ENCODE measurements at places on chromosomes 7 and 10.
A peak's percentile ranks its signal among the peaks of the same experiment; 100 is the strongest.

DNA sequence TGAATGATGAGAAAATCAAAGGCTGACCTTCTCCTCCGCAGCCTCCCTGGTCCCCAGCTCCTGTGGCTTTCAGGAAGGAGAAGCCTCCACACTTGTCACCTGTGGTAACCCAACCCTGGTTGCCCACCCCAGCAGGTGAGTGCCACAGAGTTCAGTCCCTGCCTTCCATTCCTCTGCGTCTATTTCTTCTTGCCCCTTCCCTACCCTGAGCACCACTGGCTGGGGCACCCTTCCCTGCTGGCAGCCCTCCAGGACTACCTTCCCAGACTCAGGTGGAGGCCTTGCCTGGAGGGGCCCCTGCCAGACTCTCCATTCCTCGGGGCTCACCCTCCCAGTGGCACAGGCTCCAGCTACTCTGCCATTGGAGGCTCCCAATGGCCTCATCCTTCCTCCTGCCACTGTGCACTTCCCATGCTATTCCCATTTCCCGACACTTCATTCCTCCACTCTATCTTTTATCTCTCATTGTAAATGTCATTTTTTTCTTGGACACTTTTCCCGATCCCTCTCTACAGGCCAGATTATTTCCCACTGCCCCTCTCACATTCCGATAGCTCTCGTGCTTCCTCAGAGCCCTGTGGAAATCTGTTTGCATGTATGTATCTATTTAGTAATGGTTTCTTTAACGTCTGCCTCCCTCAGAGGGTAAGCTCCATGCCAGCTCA, 90.6 kb upstream of the PCBD1 start:
- DNase-seq = no peak

DNA sequence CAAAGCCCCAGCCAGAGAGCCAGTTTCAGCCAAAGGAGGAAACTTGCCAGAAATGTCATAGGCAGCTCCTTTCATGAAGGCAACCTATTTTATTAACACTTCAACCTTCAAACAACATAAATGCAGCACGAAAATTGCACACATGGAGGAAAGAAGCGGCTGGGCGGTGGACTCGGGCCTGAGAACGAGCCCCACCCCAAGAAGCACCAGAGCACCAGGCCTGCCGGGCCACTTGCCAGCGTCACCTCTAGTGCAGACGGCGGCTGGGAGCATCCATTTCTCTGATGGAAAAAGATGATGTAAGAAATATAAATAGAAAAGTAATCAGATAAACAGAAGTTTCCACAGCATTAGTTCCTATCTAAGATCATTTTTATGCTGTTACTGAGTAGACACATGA, 100.0 kb downstream of the TCERG1L start:
- DNase-seq = no peak

- peak; percentile 74 for DNase-seq
Measured at GRCh38 chr7:18109762-18110161, 82.1 kb upstream of the PRPS1L1 start.

DNA sequence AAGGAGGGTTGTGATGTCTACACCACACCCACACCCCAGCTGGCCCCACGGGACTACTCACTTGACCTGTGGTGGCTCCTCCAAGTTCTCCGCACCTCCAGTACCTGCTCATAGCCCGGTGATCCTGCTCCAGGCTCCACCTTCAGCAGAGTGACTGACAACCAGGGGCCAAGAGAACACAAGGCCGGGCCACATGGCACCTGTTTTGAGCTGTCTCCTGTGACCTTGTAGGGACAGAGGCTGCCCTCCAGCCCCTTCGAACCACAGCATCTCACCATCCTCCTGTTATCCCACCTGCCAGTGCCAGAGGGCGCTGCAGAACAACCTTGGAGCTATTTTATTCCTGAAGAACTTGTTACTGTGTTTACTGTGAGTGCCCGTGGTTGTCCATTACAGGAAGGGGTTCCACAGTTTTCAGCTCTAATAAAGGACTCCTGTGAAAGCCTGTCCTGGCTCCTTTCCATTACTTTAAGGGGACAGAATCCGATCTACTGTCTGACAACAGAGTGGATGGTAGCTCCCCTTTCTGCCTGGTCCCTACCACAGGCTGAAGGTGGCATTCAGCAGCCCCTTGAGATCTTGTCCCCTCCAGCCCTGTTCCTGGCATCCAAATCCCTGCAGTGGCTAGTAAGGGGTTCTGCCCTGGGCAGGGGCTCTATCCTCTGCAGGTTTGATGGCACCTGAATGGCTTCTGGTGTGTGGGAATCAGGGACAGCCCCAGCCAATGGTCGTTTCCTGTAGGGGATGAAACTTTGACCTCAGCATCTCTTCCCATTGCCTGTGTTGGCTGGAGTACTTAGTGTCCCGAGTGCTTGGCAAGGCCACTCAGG, 50.8 kb downstream of the C10orf120 start:
- DNase-seq = peak; percentile 27

DNA sequence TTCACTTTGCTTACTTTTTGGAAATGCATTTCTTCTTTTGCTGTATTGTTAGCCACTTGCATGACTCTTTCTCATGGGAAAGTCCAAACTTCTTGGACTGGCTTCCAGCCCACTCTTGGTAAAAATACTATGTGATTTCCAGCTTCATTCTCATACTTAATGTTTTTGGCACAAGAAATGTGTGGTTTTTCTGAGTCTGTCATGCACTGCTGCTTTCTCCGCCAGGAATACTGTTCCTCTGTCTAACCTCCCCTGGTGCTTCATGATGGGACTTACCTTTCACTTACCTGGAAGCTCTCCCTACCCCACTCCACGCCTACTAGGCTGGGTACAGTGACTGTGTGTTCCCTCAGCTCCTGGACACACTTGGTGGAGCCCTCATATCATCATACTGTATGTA, 18.7 kb downstream of the MGAM2 start:
- no peak for DNase-seq

- no peak for DNase-seq
Measured at GRCh38 chr10:124627866-124628675, 116.1 kb downstream of the FAM53B start.

DNA sequence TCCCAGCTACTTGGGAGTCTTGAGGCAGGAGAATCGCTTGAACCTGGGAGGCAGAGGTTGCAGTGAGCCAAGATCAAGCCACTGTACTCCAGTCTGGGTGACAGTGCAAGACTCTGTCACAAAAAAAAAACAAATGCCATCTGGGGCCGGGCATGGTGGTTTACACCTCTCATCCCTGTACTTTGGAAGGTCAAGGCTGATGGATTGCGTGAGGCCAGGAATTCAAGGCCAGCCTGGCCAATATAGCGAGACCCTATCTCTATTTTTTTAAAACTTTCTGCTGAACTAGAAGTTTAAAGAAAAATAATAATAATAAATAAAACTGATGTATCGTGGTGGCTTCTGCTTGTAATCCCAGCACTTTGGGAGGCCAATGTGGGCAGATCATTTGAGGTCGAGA, 15.7 kb upstream of the RNF216 start:
- no peak for DNase-seq

GRCh38 chr10:70403483-70404035, 386 bp upstream of the EIF4EBP2 start:
- DNase-seq = no peak

DNA sequence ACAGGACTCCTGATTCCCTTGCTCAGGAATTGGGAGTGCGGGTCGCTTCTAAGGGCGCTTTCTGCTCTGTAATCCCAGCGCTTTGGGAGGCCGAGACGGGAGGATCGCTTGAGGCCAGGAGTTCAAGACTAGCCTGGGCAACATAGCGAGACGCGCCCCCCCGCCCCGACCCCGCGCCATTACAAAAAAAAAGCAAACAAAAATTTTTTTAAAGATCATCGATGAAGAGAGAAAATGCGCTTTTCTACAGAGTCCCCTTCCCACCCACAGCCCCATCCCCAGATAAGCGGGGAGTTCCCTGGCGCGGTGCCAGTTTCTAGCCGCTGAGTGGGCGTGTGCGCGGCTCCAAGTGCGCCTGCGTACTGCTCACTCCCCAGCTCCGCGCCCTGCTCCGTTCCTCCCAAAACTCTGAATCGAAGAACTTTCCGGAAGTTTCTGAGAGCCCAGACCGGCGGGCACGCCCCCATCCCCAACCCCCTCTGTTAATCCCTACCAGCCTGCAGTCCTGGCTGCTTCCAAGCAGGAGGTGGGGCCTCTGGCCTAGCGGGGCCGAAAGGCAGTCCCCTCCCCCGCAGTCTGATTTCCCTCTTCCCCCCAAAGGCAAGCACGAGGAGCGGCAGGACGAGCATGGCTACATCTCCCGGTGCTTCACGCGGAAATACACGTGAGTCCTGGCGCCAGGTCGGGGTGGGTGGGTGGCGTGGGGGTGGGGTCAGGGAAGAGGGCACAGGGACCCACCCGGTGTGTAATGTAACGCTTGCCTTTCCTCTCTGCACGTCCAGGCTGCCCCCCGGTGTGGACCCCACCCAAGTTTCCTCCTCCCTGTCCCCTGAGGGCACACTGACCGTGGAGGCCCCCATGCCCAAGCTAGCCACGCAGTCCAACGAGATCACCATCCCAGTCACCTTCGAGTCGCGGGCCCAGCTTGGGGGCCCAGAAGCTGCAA, 1.0 kb downstream of the HSPB1 start:
- peak; percentile 95 for DNase-seq

DNA sequence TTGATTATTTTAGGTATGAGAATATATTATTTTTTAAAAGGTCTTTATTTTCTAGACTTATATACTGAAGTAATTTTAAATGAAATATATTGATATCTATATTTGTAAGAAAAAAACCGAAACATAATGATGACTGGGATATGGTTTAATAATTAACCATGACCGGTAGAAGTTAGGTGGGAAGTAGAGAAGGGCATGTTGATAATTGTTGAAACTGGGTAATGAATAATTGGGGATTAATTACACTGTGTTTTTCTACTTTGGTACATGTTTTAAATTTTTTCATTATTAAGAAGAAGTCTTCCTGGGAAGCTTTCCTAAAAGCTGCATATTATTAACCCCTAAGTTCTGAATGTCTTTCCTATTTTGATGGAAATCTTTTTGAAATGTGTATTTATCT, 16.3 kb downstream of the TSPAN12 start:
- no peak for DNase-seq

GRCh38 chr10:52232561-52233350, 81.3 kb upstream of the DKK1 start:
- DNase-seq = no peak

DNA sequence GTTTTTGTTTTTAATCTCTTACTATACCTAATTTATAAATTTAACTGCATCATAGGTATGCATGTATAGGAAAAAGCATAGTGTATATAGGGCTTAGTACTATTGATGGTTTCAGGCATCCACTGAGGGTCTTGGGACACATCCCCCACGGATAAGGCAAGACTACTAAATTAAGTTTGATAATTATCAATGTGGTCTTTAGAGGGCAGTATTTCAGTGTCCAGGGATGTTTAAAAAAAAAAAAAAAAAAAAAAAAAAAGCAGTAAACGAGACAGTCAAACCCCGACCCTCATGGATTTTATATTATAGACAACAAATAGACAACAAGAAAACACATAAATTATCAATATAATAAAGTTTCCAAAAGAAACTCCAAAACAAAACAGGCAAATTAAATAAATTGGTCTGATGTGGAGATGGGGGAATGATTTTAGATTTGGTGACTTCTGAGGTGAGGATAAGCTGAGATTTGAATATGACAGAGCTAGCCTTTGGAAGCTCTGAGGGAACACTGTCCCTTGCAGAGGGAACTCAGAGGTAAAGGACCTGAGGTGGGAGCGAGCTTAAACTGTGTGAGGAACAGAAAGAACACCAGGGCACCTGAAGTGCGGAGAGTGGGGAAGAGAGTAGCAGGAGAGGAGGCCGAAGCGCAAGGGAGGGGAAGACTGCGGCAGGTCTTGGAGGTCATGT, 14.8 kb downstream of the ACSM6 start:
- DNase-seq = no peak

DNA sequence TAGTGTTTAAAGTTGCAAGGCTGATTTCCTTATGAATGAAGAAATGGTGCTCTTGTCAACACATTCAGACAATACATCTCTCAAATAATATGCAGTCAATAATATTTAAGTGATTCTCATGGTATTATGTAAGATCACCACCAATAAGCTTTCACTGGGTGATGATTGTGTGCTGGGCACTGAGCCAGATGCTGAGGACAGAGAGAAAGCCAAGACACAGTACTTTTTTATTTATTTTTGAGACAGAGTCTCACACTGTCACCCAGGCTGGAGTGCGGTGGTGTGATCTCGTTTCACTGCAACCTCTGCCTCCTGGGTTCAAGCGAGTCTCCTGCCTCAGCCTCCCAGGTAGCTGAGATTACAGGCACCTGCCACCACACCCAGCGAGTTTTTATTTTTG, 130.6 kb upstream of the LSM8 start:
- DNase-seq = no peak

- no peak for DNase-seq
Measured at GRCh38 chr7:129907122-129907736, 45.5 kb downstream of the UBE2H start.

Data from fibroblast of skin of scalp (primary cell).